ENCODE measurements at places on chromosomes 12 and 14.

DNA sequence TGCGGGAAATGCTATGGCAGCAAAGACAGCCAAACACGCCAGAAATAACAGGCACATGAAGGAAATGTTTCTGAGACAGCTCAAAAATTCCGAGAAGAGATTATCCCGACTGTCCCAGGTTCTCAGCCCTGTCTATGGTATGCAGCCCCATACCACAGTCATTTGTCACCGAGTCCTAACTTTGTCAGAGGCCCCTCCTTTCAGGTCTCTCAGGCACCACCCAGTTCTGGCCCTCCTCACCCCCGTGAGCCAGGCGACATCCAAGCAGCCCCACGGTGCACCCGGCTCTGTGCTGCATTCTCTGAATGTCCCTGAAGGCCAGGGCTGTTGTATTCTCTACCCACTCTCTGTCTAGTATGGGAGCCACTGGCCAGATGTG, 24.0 kb downstream of the SSH1 start:
- DNase-seq: peak; percentile 64

GRCh38 chr14:38385343-38385742, 129.4 kb upstream of the CLEC14A start:
- DNase-seq: no peak

DNA sequence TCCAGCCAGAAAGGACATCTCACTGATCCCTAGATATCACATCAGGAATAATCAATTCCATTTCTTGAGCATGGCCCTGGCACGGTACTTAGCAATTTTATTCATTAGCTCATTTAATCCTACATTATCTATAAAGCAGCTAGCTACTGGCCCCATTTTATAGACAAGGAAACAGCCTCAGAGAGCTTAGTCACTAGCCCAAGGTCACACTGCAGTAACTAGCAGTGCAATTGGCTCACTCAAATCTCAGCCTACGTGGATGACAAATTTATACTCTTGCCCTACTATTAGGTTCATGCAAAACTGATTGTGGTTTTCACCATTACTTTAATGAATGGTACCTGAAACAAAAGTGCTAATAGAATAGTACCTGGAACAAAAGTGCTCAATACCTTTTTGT, 41.7 kb downstream of the NUAK1 start:
- no peak for DNase-seq

- no peak for DNase-seq
Measured at GRCh38 chr12:120628919-120629318, 11.5 kb upstream of the CABP1 start.

DNA sequence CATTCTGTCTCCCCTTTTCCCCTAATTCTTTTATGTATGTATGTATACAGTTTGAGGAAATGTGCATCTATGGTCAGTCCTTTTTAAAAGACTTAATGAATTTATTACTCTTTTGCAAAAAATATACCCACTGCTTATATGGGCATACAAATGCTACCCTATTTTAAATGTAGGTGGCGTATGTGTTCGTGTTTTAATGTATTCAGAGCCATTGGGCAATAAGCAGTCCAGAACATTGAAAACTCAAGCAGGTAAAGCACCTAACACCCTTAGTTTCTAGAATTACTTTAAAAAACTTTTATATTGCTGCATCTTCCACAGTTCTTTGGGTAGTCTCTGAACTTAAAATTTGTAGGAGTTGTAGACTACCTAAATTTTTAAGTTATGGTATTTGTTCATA, 42.6 kb upstream of the A2ML1 start:
- no peak for DNase-seq

GRCh38 chr12:129599406-129599805, 304.4 kb downstream of the TMEM132D start:
- DNase-seq: no peak

- DNase-seq: peak; percentile 83
Measured at GRCh38 chr14:23062002-23062401, 4.7 kb upstream of the CDH24 start.

DNA sequence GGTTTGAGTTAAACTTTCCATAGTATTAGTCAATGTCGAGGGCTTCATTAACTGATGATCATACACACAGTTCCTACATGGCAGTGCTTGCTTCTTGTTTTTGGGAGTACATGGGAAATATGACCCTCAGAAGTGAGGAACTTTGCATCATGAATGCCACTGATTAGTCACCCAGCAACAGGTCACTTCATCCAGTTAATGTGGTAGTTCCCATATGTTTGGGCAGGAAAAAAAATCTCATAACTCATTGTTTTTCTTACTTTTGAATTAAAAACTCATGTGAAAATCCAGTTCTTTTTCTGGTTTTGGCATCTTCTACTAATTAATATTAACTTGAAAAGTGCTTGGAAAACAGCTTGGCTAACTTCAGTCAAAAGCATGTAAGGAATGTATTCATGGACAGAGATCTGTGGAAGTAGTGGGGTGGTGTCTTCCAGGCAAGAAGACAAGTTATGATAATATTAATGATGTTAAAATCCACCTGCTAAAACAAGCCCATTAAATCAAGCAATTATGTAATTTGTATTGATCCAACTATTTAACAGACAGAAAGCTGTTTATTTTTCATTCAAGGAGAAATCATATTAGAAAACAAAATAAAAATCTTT, 309.1 kb upstream of the NAV3 start:
- no peak for DNase-seq

Data from 8988T (cell line).